ENCODE measurements at places on chromosomes 2 and 18. TPM values are rescaled to one million over a fixed set of nuclear protein-coding genes. Genes with fewer than 3 reads are reported as not detected.
A peak's percentile ranks its signal among the peaks of the same experiment; 100 is the strongest.

- DNase-seq, result no peak
These were observed 18.3 kb downstream of the FIGN start for GRCh38 chr2:163717515-163717914.

GRCh38 chr2:180519276-180519675 is 461.1 kb upstream of the UBE2E3 start:
- DNase-seq, result no peak

- DNase-seq, result no peak
These were observed 3.0 kb downstream of the HPCAL1 start for GRCh38 chr2:10305715-10306114.

Gene LYG2
- polyA plus RNA-seq, result 0.60 TPM

- DNase-seq, result no peak
These were observed 154.9 kb downstream of the MYO3B start for GRCh38 chr2:170332676-170333402.

GRCh38 chr2:204730603-204731002 is 185.3 kb downstream of the PARD3B start:
- no peak for DNase-seq

GRCh38 chr2:207695293-207695692 is 16.1 kb upstream of the CCNYL1 start:
- no peak for DNase-seq

- DNase-seq, result no peak
These were observed 20.0 kb upstream of the RNF149 start for GRCh38 chr2:101328474-101329007.

Gene CPO
- 0.46 TPM for polyA plus RNA-seq

DNA sequence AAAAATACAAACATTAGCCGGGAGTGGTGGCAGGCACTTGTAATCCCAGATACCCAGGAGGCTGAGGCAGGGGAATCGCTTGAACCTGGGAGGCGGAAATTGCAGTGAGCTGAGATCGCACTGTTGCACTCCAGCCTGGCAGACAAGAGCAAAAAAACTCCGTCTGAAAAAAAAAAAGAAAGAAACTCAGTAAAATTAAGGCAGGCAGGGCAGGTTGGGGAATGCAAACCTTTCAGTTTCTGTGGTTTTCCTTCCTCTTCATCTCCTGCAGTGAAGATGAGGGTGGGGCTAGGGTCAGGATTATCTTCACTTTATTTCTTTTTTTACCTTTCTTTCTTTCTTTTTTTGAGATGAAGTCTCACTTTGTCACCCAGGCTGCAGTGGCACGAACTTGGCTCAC is 43.2 kb upstream of the PSME4 start:
- DNase-seq, result no peak

GRCh38 chr2:150063931-150064548 is 423.4 kb downstream of the RND3 start:
- DNase-seq, result no peak

- DNase-seq, result no peak
These were observed 127.4 kb downstream of the CACNB4 start for GRCh38 chr2:151971301-151972051.

GRCh38 chr2:46361920-46362666 is 64.9 kb downstream of the EPAS1 start:
- DNase-seq, result no peak

GRCh38 chr2:176283291-176284068 is 14.2 kb downstream of the MTX2 start:
- no peak for DNase-seq

Gene KIF1A
- 2.1 TPM for polyA plus RNA-seq

- DNase-seq, result peak; percentile 17
These were observed 76.4 kb upstream of the ZEB2 start for GRCh38 chr2:144596073-144596871.

GRCh38 chr2:64982311-64982857 is 6.8 kb upstream of the SLC1A4 start:
- no peak for DNase-seq

Gene RNF138
- 55.3 TPM for polyA plus RNA-seq

Gene ZC3H6
- polyA plus RNA-seq, result 9.6 TPM

Gene AP1S3
- 5.6 TPM for polyA plus RNA-seq
